ENCODE measurements at places on chromosomes 13 and 19.

GRCh38 chr13:27172495-27172842 lies 858 bp upstream of the USP12 start:
- no peaks in the 10 kb centered on the region for H3K27me3 ChIP-seq
- H3K4me3 ChIP-seq = peak overlapping the region; percentile 95
- H3K36me3 ChIP-seq = no peaks in the 10 kb centered on the region
- no peaks in the 10 kb centered on the region for H3K4me1 ChIP-seq
- no peak for DNase-seq

DNA sequence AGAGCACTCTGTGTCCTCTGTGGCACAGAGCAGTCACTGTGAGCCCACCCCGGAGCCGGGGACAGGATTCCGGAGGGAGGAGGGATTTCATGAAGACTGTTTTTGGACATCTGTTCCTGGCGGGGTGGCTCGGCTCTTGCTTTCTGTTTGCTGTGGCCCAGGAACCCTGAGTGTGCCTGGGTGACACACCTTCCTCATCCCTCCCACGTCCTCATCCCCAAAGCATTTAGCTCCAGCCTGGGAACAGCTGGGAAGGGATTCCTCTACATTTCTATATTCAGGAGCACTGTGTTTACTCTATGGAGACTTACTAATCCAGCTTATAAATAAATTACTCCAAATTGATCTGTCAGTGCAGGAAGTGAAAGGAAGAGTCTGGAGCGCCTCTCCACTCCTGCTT lies 97.8 kb upstream of the UBL3 start:
- H3K4me1 ChIP-seq = peaks cover 2% of the 10 kb centered on the region
- DNase-seq = no peak
- H3K27ac ChIP-seq = no peak overlapping the region
- no peaks in the 10 kb centered on the region for H3K27me3 ChIP-seq
- H3K4me3 ChIP-seq = no peak overlapping the region
- no peaks in the 10 kb centered on the region for H3K36me3 ChIP-seq

DNA sequence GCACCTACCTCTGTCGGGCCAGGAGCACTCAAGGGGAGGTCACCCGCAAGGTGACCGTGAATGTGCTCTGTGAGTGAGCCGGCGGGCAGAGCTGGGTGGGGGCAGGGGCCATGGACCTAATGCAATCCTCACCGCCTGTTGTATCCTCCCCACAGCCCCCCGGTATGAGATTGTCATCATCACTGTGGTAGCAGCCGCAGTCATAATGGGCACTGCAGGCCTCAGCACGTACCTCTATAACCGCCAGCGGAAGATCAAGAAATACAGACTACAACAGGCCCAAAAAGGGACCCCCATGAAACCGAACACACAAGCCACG lies 1.8 kb upstream of the ICAM4 start:
- H3K36me3 ChIP-seq = no peaks in the 10 kb centered on the region
- H3K27me3 ChIP-seq = peaks cover 12% of the 10 kb centered on the region
- no peak overlapping the region for H3K27ac ChIP-seq
- no peak overlapping the region for H3K4me3 ChIP-seq

- no peaks in the 10 kb centered on the region for H3K36me3 ChIP-seq
- no peak overlapping the region for H3K27ac ChIP-seq
- peaks cover 4% of the 10 kb centered on the region for H3K27me3 ChIP-seq
- H3K4me1 ChIP-seq = peaks cover 11% of the 10 kb centered on the region
- DNase-seq = no peak
- no peak overlapping the region for H3K4me3 ChIP-seq
Observed at GRCh38 chr13:97242755-97243497, 20.8 kb downstream of the MBNL2 start.

GRCh38 chr19:42176649-42176989 lies 40.9 kb downstream of the DEDD2 start:
- no peak overlapping the region for H3K27ac ChIP-seq
- no peaks in the 10 kb centered on the region for H3K36me3 ChIP-seq
- peaks cover 58% of the 10 kb centered on the region for H3K27me3 ChIP-seq
- peaks cover 6% of the 10 kb centered on the region for H3K4me1 ChIP-seq

DNA sequence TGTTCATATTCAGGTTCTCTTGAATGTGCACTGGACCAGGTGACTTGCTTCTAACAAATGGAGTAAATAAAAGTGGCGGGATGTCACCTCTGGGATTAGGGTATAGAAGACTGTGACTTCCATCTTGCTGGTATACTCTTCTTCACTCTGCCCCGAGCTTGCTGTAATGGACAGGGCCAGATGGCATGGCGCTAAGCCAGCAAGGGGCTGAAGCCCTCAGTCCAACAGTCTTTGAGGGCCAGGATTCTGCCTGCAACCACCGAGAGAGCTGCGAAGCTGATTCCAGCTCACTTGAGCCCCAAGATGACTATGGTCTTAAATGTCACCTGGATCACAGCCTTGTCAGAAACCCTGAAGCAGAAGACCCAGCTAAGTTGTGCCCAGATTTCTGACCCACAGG lies 600.0 kb downstream of the FGF9 start:
- no peak overlapping the region for H3K4me3 ChIP-seq
- H3K27me3 ChIP-seq = no peaks in the 10 kb centered on the region
- H3K36me3 ChIP-seq = no peaks in the 10 kb centered on the region
- no peak for DNase-seq

GRCh38 chr13:93716623-93717022 lies 490.0 kb downstream of the GPC6 start:
- no peaks in the 10 kb centered on the region for H3K36me3 ChIP-seq
- no peak overlapping the region for H3K27ac ChIP-seq
